ENCODE measurements at places on chromosomes 7 and 10.

DNA sequence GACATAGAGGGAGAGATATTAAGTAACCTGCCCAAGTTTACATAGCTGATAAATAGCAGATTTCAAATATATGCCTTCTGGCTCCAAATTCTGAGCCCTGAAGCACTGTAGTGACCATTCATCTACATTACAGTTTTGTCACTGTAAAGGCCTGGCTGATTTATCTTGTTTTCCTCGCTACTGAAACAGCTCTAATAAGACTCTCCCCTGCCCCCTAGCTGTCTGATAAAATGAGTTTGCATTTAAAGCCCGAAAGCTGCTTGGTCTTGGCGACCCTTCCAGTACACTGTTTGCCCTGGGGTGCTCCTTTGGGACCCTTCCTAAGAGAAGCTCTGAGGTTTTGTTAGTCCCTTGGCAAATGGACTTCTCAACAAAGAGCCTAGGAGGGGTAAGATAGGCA, 59.7 kb upstream of the RAB11FIP2 start:
- DNase-seq: no peak

- DNase-seq: no peak
Measured at GRCh38 chr10:121337427-121337826, 260.8 kb downstream of the FGFR2 start.

GRCh38 chr10:118840071-118840775, 85.5 kb upstream of the CACUL1 start:
- DNase-seq: peak; percentile 66

- DNase-seq: no peak
Measured at GRCh38 chr7:30674876-30675275, 7.4 kb downstream of the CRHR2 start.

GRCh38 chr7:152922318-152923081, 162.9 kb downstream of the ACTR3B start:
- peak; percentile 56 for DNase-seq

- DNase-seq: no peak
Measured at GRCh38 chr10:43760514-43760913, 111.8 kb upstream of the ZNF32 start.

GRCh38 chr10:127102176-127102575, 94.2 kb downstream of the INSYN2A start:
- no peak for DNase-seq

GRCh38 chr10:68212721-68213352, 19.1 kb downstream of the ATOH7 start:
- DNase-seq: no peak

GRCh38 chr10:28411648-28412047, 108.8 kb upstream of the MPP7 start:
- DNase-seq: no peak

GRCh38 chr10:118835682-118836326, 81.0 kb upstream of the CACUL1 start:
- DNase-seq: no peak

- no peak for DNase-seq
Measured at GRCh38 chr7:117863618-117864017, 9.6 kb downstream of the CTTNBP2 start.

- DNase-seq: no peak
Measured at GRCh38 chr10:24475598-24475997, 248.1 kb downstream of the ARHGAP21 start.

DNA sequence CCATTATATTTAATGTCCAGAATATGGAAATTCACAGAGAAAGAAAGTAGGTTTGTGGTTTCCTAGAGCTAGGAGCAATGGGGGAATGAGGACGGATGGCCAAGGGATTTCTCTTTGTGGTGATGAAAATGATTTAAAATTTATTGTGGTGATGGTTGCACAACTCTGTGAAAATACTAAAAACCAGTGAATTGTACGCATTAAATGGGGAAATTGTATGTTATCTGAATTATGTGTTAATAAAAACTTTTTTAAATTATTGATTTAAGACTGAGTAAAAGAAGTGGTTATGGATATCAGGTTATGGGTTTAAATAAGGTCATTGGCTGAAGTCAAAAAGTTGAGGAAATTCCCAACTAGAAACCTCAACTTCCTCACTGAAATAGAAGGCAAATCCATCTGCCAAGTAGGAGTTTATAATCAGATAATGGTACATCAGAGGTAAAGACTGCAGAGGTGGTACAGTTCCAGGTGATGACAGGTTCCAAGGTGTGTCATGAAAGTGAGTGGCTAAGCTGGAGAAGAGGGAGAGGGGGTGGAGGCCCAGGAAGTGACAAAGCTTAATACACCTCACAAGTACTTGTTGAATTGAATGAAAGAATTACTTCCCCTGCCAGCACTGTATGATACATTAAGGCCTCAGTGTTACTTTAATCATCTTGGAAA, 68.9 kb upstream of the CCDC71L start:
- DNase-seq: no peak

GRCh38 chr7:47539398-47540052, 42.4 kb downstream of the TNS3 start:
- DNase-seq: no peak

- DNase-seq: no peak
Measured at GRCh38 chr7:74183653-74184450, 9.7 kb downstream of the EIF4H start.
